Nucleus accumbens (tissue), 56 donors: ENCODE measurements at places on chromosomes 12 and 14.

GRCh38 chr12:91871751-91872150 is 273.9 kb downstream of the BTG1 start:
- no peak for DNase-seq

DNA sequence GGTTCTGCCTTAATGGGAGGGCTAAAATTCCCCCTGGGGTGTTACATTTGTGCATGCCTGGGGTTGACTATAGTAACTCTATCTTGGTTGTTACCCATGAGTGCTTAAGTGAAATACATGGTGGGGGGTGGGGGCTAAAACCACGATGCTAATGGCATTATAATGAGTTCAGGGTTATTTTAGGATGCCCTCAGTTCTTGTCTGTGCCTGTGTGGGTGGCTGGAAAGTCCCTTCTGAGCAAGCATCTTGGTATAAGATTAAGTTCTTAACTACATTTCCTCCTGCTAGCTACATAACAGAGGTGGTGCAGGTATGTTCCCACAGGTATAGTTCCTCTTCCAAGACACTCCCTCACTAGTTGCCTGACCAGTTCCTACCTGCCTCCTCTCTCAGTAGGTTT is 822.3 kb downstream of the LRFN5 start:
- DNase-seq = no peak

DNA sequence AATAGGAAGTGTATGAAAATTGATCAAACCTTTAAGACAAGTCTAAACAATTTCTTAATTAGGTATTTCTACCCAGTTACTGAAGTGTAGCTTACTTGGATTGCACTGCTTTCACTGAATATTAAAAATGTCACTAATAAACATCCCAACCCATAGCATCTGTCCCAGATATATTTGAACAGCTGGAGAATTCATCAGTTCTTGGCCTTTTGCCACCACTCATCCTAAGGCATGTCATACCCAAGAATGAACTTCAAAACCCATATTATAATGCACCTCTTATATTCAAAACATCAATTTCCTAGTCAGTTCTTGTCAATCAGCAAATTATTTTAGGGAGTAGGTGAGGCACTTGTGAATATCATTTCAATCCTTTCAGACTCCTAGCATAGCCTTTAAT is 392.3 kb downstream of the PAWR start:
- DNase-seq = no peak

DNA sequence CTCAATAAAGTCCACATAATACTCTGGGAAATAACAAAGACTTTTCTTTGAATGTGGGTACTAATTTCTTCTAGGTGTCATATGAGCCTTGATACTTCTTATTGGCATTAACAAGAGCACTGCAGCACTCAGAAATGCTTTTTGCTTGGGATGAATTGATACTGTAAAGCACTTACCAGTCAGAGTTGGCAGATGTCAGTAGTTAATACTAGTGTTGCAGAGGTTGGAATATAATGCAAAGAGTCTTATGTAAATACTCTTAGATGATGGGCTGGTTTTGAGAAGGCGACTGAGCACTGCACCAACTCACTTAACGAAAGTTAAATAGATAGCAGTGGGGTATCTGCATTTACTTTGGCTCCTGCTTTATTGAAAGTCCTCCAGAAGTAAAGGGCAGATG is 25.6 kb upstream of the MBIP start:
- DNase-seq = no peak

GRCh38 chr12:96534339-96534738 is 45.0 kb downstream of the CFAP54 start:
- no peak for DNase-seq

GRCh38 chr12:54376596-54376995 is 7.9 kb downstream of the ZNF385A start:
- no peak for DNase-seq

DNA sequence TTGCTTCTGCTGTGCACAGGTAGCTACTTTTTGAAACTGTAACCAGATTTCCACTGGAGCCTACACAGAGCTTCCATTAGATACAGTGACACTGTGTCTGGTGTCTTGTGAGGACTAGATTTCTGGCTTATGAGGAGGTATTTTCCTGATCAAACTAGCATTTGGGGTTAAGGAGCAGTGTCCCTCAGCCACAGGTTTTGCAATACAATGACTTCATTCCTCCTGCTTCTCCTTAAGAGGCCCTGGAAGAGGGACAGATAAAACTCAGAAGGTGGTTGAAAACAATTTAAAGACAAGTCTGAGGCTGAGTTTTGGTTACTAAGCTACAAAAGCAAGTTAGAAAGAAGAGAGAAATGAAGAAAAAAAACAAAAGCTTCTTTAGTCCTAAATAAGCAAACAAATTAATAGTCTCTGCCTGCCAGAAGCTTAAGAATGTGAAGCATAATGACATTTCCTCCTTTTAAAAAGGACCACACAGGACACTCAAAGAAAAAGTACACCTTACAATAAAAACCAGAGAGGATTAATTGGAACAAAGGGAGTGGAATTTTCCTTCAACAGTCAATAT is 53.0 kb downstream of the PKP2 start:
- DNase-seq = no peak

GRCh38 chr14:29788093-29788492 is 139.6 kb downstream of the PRKD1 start:
- no peak for DNase-seq
